Left ventricle myocardium superior (tissue), 1 donor: ENCODE measurements at places on chromosomes 5 and 9. TPM values are rescaled to one million over a fixed set of nuclear protein-coding genes. Genes with fewer than 3 reads are reported as not detected.

The CDH12 gene
- not detected for total RNA-seq

GRCh38 chr9:113602126-113603047, 138.9 kb downstream of the RGS3 start:
- peak; percentile 88 for DNase-seq

DNA sequence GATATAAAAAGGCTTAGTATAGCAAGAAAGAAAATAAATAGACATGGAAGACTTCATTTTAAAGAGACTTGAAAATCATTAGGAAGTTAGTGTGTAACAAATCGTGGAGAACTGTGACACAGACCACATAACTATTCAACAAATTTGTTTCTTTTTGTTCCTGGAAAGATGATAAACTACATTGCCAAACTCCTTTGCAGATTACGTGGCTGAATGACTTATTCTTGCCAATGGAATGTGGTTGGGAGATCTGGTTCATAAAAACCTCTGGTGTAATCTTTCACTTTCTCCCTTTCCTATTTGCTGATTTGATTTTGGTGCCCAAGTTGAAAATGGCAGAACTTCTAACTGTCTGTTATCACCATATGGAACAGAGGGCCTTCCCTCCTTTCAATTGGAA, 328.9 kb upstream of the MEF2C start:
- no peak for DNase-seq

GRCh38 chr9:129344641-129345495, 166.8 kb upstream of the IER5L start:
- peak; percentile 5 for DNase-seq
